ENCODE measurements at places on chromosomes 6 and 20. TPM values are rescaled to one million over a fixed set of nuclear protein-coding genes. Genes with fewer than 3 reads are reported as not detected.
A peak's percentile ranks its signal among the peaks of the same experiment; 100 is the strongest.

Gene MYB
- total RNA-seq = 0.13 TPM

Gene TSBP1
- not detected for total RNA-seq

- ATAC-seq = no peak
Observed at GRCh38 chr6:106126482-106126881, 40.3 kb downstream of the PRDM1 start.

- ATAC-seq = no peak
Observed at GRCh38 chr6:161246725-161247124, 27.1 kb downstream of the AGPAT4 start.

- ATAC-seq = no peak
Observed at GRCh38 chr20:5044075-5044620, 42.8 kb upstream of the SLC23A2 start.

GRCh38 chr6:129605967-129606366 lies 104.0 kb downstream of the ARHGAP18 start:
- peak; percentile 54 for ATAC-seq

Data from gastroesophageal sphincter (tissue), 4 donors.